NCI-H82 (cell line): ENCODE measurements at places on chromosomes 7 and 10.

GRCh38 chr10:59991661-59992060, 85.3 kb upstream of the CCDC6 start:
- DNase-seq: peak; percentile 1

DNA sequence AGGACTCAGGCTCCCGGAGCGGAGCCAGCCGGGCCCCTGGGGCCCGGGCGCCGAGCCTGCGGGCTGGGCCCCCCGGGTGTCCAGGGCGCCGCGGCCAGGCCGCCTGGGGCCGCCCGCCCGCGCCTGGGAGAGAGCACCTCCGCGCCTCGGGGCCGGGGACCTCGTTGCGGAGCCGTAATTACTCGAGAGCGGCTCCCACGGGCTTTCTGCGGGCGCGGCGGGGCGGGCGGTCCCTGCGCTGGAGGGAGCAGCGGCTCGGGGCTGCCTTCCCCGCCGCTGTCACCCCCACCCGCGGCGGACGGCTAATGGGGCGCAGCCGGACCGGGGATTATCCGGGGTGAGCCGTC, 1.5 kb downstream of the GNB2 start:
- no peak for DNase-seq

DNA sequence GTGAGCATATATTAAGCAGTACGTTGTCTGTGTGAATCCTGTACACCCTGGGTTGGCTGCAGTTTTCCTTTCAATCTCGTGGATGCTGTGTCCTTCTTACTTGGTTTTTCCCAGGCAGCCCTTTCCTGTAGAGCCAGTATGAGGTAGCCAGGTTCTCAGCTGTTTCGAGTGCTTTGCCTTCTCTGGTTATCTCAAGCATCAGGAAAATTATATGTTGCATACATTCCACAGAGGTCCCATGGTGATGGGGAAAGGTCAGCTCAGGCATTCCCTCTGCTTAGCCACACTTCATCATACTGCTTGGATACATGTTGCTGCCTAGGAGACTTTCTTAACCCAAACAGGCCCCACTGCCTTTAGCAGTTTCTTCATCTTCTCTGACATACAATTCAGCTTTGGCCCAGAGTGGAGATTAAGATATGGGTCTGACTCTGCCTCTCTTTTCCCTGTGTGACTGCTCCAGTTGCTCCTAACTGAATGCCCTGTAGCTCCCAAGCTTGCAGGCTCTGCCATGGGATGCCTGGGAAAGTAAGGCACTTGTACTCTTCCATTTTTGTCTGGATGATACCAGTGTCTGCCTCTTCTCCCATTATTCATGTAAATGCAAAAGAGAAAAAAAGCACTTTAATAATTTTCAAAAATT, 11.3 kb downstream of the GNAI1 start:
- no peak for DNase-seq

- no peak for DNase-seq
Observed at GRCh38 chr10:112235920-112236319, 47.3 kb upstream of the TECTB start.

DNA sequence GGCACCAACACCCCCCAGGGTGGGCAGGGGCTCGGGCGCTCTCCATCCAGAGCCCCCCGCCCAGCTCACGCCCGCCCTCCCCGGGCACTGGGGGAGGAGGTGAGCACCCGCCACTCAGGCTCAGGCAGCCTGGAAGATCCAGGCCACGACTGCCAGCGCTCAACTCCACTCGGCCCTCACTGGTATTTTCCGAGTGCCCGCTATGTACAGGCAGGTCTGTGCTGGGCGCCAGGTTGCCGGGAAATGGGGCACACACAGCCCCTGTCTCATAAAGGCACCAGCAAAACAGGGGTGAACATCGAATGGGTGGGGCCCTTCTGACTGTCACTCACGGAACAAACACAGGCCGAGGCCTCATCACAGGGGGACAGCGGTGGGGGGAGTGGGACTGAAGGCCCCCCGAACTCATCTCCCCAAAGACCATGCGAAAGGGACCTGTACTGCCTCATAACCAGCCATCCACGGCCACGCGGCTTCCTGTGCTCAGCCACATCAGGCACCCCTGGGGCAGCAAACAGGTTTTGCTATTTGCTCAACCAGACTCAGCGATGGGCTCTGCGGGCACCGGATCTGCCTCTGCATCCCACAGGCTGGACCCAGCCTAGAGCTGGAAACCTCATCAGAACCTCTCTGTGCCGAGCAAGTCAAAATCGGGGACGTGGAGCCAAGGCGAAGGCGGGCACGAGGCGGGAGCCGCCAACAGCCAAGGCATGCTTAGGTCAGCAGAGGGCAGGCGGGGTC, 98.7 kb upstream of the DNAAF5 start:
- no peak for DNase-seq

DNA sequence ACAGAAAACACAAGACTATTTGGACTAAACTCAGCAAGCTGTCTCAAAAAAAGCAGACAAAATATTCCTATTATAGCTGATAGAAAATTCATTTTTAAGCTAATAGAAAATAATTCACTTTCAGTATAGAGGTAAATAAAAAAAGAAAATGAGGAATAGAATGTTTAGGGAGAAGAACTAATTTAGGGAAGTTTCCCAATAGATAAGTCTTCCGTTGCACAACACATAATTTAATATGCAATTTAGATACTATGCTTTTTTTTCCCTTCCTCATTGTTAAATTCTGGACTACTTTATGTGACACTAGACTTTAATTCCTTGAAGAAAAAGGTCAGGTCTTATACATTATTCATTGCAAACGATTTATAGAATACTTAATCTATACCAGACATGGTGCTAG, 10.3 kb downstream of the PNPLA8 start:
- no peak for DNase-seq

GRCh38 chr10:79159141-79159651, 90.4 kb downstream of the ZMIZ1 start:
- DNase-seq: no peak

DNA sequence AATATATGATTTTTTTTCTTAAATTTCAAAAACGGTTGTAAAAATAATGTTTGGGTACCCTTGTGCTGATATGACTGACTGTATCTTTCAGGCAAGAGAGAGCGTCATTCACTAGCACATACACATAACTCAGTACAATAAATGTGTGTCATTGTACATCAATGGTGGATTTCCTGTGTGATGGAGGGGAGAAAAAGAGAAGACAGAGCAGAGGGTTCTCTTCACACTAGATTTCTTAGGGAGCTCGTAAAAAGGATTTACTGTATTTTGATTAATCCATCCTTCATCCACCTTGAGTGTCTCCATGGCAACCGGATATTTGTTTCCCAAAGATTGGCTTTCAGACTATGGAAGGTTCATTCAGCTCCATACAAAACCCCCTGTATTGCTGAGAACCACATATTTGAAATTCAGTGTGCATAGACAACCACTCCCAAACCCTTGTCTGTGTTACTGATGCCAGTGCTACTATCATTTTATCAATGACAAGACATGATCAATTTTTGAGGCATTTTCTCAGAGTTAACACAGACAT, 150.6 kb downstream of the AKR1D1 start:
- DNase-seq: peak; percentile 54

- peak; percentile 71 for DNase-seq
Observed at GRCh38 chr10:96719850-96720421, 378 bp downstream of the PIK3AP1 start.

DNA sequence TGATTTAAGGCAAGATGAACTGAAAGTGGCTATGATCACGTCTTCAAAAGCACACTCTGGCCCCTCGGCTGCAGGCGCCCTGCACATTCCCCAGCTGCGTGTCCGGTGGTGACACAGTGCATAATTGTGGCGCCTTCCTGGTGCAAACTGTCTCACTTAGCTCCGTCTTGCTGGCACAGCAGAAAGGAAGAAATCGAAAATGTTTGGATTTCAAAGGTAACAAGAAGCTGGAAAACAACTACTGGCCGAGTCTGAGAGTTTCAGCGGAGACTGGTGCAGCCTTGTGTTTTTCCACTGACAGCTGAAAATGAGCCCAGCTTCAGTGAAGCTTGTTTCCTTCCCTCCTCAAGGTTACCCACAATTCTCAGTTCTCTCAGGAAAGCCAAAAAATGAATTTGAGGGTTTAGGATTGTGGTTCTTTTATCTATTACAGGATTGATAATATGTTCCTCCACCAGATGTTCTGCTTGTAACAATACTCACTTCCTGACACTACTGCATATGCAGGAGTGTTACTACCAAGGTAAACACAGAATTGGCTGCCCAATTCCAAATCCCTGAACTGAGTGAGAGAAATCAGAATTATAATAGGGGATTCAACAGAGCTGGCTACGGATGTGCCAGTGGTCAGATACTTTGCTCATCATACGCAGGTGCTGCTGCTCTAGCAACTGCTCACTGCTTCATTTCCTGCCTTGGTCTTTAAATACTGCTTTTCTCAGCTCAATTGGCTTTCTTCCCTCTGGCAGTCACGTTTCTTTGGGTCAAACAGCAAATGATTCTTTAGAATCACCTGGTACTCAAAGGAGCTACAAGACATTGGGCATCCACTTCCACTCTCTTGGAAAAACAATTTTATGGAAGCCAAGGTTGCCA, 63.7 kb downstream of the TRUB1 start:
- no peak for DNase-seq

GRCh38 chr7:133381965-133382364, 129.1 kb downstream of the EXOC4 start:
- no peak for DNase-seq

DNA sequence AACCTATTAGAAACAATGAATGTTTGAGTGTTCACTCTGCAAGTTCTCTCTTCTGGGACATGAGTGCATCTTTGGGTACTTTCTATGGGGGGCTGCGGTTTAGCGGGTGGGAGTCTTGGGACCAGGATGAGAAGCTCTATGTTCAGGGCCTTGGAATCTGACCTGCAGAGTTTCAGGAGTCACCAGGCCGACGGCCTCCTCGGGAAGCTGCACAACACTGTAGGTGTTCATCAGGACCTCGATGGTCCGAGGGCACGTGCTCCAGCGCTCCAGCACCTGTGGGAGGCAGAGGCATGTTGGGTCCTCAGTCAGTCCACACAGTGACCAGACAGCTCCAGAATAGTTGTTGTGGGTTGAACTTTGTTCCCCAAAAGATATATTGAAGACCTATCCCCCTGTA, 8.9 kb upstream of the GBX1 start:
- DNase-seq: no peak

DNA sequence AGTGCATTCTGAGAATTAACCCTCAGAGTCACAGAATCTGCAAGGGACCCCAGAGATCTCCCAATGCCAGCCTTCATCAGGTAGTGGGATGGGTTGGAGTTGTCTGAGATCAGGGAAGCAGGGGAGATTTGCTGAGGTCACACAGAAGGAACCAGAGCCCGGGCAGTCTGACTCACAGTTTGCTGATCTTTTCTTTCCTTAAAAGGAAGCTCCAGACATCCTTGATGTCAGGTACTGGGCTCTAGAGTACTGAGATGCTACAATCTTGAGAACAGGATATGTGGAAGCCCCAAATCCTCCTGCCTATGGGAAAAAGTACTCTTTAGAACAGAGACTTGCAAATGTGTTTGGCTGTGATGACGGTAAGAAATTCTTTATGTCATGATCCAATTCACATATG, 706 bp downstream of the TBATA start:
- no peak for DNase-seq

DNA sequence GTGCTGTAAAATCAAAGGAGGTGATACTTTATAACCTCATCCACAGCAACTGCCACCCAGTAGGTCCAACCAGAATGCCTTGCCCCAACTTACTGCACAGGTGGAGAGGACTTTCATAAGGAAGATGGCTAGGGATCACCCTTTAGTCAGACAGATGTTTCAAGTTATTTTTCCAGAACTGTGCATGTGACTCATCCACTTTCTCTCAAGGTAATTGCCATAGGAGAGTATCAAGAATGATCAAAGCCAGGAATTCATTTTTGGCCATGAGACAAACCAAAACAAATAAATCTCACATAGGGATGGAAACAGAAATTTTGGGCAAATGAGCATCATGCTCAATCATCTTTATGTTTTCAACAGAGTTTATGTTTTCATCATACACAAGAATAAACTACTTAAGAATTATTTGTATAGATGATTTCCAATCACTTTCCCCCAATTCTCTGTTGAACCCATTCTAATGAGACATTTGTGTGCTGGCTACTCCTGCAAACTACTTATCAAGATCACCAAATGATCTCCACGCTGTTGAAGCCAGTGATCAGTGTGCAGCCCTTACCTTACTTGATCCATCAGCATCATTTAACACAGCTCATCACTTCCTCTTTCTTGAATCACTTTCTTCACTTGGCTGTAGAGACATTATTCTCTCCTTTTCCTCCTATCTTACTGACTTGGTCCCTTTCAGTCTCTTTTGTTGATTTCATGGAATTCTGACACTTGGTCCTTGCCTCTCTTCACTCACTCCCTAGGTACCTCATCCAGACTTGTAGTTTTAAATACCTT, 74.0 kb downstream of the SLC16A9 start:
- no peak for DNase-seq

DNA sequence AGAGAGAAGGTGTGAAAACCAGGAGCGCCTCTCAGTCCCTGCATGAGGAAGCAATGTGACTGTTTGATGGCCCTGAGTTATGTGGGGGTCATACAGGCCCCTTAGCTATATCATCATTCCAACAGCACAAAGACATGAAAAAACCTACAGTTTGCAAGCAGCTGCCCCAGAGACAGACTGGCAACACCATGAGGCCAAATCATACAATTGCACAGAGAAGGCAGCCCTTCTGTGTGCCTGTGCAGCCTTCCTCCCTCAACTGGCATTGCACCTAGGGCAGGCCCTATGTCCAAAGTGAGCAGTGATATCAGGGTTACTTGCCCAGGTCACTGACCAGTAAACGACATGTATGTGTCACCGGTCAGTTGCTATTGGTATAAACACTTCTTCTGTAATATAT, 41.6 kb downstream of the GPRIN2 start:
- no peak for DNase-seq

DNA sequence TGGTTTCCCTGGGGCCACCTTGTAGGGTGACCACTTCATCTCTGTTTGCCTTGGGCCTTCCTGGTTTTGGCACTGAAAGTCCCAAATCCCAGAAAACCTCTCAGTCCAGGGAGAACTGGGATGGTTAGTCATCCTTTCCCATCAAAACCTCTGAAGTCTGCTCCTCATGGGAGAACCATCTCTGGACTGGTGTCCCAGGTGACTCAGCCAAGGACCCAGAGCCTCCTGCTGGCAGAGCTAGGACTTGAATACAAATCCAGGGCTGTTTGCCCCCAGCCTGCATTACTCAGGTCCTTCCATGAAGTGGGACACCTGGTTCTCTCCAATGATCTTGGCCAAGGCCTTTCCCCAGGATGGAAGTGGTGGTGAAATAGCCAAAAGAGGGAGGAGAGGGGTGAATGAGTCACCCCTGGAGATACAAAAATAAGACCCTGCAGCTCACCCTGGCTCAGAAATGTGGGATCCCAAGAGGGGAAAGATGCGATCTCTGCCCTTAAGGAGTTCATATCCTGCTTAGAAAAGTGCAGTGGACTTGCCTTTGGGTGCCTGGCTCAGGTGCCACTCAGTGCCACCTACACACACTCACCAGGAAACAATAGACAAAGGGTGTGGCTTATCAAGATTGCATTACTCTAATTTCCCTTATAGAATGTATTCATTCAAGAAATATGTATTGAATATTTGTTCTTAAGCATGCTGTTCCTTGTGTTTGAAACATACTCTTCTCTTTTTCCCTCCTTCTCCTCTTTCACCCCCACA, 22.0 kb downstream of the ADRA2A start:
- no peak for DNase-seq
